ENCODE measurements at places on chromosomes 6 and 20.
A peak's percentile ranks its signal among the peaks of the same experiment; 100 is the strongest.

DNA sequence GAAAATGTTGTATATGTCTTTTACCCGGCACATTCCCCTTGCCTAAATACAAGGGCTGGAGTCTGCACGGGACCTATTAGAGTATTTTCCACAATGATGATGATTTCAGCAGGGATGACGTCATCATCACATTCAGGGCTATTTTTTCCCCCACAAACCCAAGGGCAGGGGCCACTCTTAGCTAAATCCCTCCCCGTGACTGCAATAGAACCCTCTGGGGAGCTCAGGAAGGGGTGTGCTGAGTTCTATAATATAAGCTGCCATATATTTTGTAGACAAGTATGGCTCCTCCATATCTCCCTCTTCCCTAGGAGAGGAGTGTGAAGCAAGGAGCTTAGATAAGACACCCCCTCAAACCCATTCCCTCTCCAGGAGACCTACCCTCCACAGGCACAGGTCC is 11.3 kb upstream of the MAPRE1 start:
- H3K4me3 ChIP-seq, result no peak overlapping the region
- no peaks in the 10 kb centered on the region for H3K4me1 ChIP-seq
- H3K36me3 ChIP-seq, result no peaks in the 10 kb centered on the region
- H3K27ac ChIP-seq, result no peak overlapping the region
- no peak for ATAC-seq

DNA sequence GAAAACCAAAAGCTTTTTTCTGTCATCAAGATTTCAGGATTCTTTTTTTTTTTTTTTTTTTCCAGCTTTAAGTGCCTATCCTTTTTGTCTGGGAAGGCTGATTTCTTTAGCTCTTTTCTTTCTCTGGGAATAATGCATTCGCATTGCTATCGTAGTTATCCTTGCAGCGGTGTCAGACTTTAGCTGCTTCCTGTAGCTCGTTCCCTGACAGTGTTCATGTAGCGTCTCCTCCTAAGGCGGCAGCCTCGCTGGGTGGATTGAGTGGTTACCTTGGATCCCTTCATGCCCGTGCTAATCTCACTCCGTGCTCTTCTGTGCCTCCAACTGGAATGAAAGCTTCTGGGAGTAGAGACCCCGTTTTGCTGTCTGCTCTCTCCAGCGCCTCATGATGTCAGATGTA is 43.1 kb downstream of the UST start:
- H3K4me3 ChIP-seq, result no peak overlapping the region
- H3K27ac ChIP-seq, result peak overlapping the region; percentile 78
- H3K27me3 ChIP-seq, result no peaks in the 10 kb centered on the region
- H3K36me3 ChIP-seq, result peaks cover 15% of the 10 kb centered on the region
- H3K4me1 ChIP-seq, result peaks cover 27% of the 10 kb centered on the region

GRCh38 chr6:109513571-109514071 is 30.6 kb upstream of the ZBTB24 start:
- no peaks in the 10 kb centered on the region for H3K27me3 ChIP-seq
- H3K4me3 ChIP-seq, result no peak overlapping the region
- H3K36me3 ChIP-seq, result no peaks in the 10 kb centered on the region
- no peak for ATAC-seq
- peaks cover 10% of the 10 kb centered on the region for H3K4me1 ChIP-seq

DNA sequence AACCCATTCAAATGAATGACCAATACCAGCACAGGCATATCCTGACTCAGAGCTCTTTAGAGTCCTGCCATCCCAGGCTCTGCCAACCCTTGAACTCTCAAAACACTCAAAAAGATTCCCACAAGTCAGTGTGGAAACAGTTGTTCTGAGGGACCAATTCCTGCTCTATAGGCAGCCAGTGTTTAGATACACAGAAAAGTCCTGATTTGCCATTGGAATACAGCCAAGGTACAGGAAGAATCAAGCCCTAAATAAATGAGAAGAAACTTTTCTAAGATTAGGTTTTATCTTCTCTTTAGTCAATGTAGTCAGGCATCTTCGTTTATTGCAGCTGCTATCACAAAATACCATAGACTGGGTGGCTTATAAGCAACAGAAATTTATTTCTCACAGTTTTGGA is 626.8 kb upstream of the ARID1B start:
- no peak for ATAC-seq
- no peak overlapping the region for H3K27ac ChIP-seq
- peaks cover 7% of the 10 kb centered on the region for H3K27me3 ChIP-seq
- H3K4me3 ChIP-seq, result no peak overlapping the region
- H3K36me3 ChIP-seq, result peaks cover 11% of the 10 kb centered on the region

DNA sequence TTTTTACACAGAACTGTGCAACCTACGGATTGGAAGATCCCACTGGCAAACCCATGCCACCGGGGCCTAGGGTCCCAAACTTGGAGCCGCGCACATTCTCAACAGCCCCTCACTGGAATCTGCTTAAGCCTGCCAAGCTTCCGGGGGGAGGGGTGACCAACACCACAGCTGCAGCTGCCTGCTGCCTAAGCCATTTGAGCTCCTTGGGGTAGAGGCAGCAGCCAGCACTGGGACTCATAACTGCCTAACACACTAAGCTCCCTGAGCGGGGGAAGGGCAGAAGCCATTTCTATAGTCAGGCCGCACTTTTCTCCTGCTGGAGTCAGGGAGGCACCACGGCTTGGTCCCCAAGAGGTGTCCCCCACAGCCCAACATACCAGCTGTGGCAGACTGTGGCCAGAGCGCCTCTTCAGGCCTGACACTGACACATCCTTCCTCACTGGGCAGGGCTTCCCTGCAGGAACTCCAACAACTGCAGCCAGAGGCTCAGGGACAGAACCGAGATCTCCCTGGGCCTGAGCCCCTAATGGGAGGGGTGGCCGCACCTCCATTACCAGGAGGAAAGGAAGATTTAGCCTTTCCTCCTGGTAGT is 270.3 kb upstream of the ECI2 start:
- ATAC-seq, result no peak
- no peak overlapping the region for H3K4me3 ChIP-seq
- peaks cover 51% of the 10 kb centered on the region for H3K4me1 ChIP-seq

- H3K27me3 ChIP-seq, result no peaks in the 10 kb centered on the region
- ATAC-seq, result no peak
- H3K4me1 ChIP-seq, result peaks cover 27% of the 10 kb centered on the region
- H3K36me3 ChIP-seq, result peaks cover 7% of the 10 kb centered on the region
- H3K27ac ChIP-seq, result no peak overlapping the region
- H3K4me3 ChIP-seq, result no peak overlapping the region
Observed at GRCh38 chr20:25619514-25619913, 4.3 kb downstream of the NANP start.

DNA sequence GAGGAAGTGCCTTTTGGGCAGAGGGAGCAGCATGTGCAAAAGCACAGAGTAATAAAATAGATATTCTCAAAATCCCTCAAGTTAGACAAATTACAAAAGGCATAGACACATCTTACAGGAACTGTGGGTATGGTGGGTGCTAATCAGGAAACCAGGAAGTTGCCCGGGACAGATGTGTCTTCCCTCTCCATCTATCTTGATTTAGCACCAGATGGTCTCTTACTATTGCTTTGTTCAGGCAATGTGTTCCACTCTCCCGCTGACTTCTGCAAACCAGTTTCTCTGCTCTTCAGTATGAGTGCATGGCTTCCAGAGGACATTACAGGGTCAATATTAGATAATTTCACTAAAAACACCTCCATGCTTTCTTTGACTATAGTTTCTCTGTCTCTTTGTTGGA is 13.2 kb downstream of the CITED2 start:
- ATAC-seq, result no peak
- no peak overlapping the region for H3K4me3 ChIP-seq
- peaks cover 30% of the 10 kb centered on the region for H3K4me1 ChIP-seq
- peaks cover 12% of the 10 kb centered on the region for H3K36me3 ChIP-seq
- H3K27me3 ChIP-seq, result no peaks in the 10 kb centered on the region

GRCh38 chr6:85405175-85405852 is 44.6 kb upstream of the NT5E start:
- peaks cover 10% of the 10 kb centered on the region for H3K4me1 ChIP-seq
- ATAC-seq, result peak; percentile 45
- no peaks in the 10 kb centered on the region for H3K27me3 ChIP-seq
- H3K36me3 ChIP-seq, result no peaks in the 10 kb centered on the region
- no peak overlapping the region for H3K4me3 ChIP-seq
- peak overlapping the region; percentile 60 for H3K27ac ChIP-seq

GRCh38 chr6:48994811-48995210 is 468.2 kb downstream of the MMUT start:
- no peaks in the 10 kb centered on the region for H3K27me3 ChIP-seq
- no peak overlapping the region for H3K27ac ChIP-seq
- H3K4me1 ChIP-seq, result no peaks in the 10 kb centered on the region

- no peak overlapping the region for H3K27ac ChIP-seq
- no peaks in the 10 kb centered on the region for H3K27me3 ChIP-seq
- no peak for ATAC-seq
- H3K4me3 ChIP-seq, result no peak overlapping the region
Observed at GRCh38 chr6:81799323-81799722, 46.8 kb upstream of the TENT5A start.

GRCh38 chr20:59305908-59306655 is 5.7 kb downstream of the EDN3 start:
- peaks cover 44% of the 10 kb centered on the region for H3K27me3 ChIP-seq
- H3K4me3 ChIP-seq, result no peak overlapping the region
- no peaks in the 10 kb centered on the region for H3K4me1 ChIP-seq
- H3K36me3 ChIP-seq, result no peaks in the 10 kb centered on the region
- no peak for ATAC-seq

DNA sequence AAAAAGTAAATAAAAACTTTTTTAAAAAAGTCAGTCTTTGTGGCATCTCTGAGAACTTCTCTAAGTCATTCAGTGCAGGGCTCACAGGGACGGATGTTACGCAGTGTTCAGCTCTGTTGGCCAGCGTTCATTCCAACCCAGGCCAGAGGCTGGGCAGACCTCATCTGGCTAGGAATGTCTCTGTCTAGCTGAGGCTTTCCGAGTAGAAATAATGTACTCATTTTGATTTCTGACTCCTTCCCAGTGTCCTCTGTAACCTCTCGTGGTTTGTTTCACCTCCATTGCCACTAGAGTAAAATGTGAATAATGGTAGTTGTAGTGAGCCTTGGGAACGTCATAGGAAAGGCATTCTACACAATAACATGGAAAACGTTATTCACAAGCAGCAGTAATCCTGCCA is 135.1 kb downstream of the TMEM242 start:
- H3K27me3 ChIP-seq, result no peaks in the 10 kb centered on the region
- H3K4me1 ChIP-seq, result peaks cover 7% of the 10 kb centered on the region
- no peak for ATAC-seq
- peaks cover 61% of the 10 kb centered on the region for H3K36me3 ChIP-seq

All from stimulated activated memory B cell treated with anti-CD40 and anti-IgM and Interleukin-4, amounts not matched to agents 10 μg/mL and 1 μg/mL and 100 μg/mL, for 72 hours (primary cell).